Thoracic aorta (tissue), 2 donors: ENCODE measurements at places on chromosomes 16 and 17. TPM values are rescaled to one million over a fixed set of nuclear protein-coding genes. Genes with fewer than 3 reads are reported as not detected.

Gene DNASE1
- total RNA-seq: 22.9 TPM

Gene TBC1D3K
- not detected for total RNA-seq

Gene LAT
- 15.3 TPM for total RNA-seq

Gene PLCG2
- 30.9 TPM for total RNA-seq
